Right hindlimb (tissue), 1 donor: ENCODE measurements at places on chromosomes 1 and 21.
A peak's percentile ranks its signal among the peaks of the same experiment; 100 is the strongest.

DNA sequence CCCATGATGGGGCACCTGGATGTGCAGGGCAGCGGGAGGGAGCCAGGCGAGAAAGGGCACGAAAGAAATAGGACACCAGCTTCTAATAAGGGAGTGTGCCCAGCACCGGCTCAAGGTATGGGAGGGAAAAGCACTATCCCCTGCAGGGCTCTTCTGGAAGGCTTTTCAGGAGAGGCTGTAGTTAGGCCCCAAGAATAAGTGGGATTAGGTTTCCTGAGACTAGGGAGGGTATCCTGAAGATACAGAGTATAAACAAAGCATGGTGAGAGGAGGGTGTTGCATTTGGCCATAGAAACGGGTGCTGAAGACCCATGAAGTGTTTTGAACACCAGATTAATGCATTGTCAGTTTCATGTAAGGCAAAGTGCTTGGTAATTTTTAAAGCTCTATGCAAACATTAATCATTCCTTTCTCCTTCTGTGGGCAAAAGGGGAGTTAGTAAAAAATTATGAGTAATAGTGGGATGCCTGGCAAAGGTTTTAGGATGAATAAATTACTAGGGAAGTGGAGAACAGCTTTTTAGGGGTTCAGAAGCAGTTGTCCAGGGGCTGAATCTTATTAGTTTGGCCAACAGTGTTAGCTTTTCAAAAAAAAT, 74.0 kb downstream of the SYT6 start:
- no peak for DNase-seq

DNA sequence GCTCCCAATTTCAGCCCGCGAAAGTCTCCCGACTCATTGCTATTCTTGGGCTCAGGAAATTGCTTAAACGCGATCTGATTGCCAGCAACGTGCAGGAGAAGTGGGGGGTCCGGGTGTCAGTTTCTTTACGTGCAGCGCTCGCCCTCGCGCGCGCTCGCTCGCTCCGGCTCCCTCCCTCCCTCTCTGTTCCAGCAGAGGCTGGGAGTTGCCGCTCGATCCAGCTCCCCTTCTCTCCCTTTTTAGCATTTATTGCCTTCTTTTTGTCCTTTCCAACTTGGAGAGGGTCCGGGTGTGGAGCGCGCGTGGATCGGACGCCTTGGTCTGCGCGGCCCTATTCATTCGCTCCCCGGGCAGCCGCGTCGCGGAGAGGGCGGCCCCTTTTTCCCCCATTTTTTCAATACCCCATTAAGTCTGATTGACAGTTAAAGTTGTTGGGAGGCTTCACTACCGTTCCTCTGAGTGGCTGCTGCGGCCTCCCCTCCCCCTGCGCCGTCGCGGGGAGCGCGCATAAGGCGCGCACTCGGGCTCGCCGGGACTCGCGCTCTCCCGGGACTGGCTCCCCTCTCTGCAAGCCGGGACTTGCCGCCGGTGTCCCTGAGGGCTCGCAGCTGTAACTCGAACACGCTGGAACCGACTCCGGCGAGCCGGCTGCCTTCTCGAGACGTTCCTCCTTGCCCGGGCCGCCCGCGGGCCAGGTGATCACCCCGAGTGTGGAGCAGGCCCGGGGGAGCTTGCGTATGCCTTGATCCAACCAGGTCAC, at the start of gene DHRS3:
Gene DHRS3, minus strand, starts transcription at position 310 of the 760 bp plus-strand sequence. CDS start 862 bp downstream, outside the sequence.
- DNase-seq: peak; percentile 90

DNA sequence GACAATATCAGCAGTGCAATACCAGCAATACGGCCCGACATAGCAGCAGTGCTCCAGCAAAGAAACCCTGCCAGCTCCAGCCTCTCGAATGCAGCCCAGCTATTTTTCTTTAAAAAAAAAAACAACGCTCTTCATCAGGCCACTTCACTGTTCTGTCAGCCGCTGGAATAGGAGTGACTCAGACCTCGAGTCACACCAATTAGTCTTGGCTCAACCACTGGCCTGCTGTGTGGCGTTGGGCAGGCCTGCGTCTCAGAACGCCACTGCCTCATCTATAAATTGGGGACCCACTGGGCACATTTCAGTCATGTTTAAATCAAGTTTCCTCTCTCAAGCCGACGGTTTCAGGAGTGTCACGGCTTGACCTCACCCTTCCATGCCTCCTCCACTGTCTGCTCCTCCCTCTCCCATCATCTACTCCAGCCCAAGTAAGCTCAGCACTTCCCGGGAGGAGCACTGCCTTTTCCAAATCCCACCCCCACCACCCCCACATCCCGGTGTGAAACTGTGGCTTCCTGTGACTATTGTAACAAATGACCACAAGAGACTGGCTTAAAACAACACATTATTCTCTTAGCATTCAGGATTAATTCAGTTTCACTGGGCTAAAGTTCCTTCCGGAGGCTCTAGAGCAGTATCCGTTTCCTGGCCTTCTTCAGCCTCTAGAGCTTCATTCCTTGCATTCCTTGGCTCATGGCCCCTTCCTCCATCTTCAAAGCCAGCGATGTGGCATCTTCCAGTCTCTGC, 71.9 kb upstream of the EFHD2 start:
- DNase-seq: no peak

DNA sequence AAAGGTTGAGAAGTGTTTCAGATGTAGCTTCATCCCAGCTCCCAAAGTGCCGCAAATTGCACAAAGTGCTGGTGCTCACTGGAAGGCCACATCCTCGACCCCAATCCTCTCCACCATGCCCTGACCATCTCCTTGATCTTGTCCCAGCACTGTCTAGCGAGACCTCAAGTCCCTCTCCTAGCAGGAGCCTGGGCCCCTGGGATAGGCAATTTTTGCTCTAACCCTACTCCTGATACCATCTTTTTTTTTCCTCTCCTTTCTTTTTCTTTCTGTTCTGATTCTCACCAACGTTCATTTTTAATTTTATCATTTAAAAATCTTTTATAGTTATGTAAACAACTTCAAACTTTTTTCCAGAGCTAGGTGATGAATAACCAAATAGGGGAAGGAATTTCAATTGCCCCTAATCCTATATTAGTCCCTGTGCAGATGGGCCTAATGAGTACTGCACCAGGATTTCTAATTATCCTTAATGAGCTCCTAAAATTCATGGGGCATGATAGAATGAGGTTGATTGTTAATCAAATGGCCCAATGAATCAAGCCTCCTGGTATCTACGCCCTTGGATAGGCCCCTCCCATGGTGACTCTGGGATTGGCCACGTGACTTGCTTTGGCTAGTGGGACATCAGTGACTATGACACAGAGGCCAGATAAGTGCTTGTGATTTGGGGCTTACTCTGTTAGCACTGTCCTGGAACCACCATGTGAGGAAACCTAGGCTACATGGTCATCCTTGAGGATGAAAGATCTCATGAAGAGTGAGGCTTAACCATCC, 41.5 kb upstream of the TENT5B start:
- no peak for DNase-seq

DNA sequence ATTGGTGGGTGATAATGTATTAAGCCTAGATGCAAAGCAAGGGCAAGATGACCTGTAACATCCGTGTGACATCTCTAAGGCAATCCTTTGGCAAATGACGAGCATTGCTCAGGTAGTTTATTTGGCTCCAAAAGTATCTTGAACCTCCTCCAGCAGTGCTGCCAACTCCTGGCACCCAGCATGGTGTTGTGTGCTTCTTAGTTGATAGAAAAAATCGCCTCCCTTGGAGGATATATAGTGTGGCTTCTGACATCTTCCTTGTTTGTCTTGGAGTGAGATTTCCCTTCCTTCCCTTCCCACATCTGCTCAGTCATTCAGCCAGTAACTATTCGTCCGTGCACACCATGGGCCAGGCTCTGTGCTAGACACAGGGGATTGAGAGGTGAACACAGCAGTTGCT, 121.8 kb downstream of the TOMM20 start:
- no peak for DNase-seq

- DNase-seq: no peak
Measured at GRCh38 chr1:205933671-205934618, 9.3 kb downstream of the SLC26A9 start.

DNA sequence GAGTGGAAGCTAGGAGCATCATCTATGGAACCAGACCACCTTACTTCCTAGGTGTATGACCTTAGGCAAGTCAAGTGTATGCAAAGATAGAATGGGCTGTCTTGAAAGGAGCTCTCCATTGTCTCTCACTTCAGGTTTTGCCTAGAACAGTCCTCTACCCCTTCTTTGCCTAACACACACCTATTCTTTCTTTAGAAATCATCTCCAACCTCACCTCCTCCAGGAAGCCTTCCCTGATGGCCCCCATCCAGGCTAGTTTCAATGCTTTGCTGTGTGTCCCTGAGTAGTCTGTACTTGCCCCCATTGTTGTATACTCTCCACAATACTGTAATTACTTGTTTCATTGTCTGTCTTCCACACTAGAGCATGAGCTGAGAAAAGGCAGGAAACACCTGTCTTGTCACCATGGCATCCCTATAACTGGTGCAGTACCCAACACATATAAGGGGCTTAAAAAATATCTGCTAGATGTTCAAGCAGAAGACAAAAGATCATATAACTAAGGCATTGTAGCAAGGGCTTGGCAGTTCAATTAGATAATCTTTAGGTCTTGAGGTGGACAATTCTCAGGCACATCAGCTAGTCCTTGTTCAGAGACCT, 83.0 kb downstream of the RRAGC start:
- no peak for DNase-seq

DNA sequence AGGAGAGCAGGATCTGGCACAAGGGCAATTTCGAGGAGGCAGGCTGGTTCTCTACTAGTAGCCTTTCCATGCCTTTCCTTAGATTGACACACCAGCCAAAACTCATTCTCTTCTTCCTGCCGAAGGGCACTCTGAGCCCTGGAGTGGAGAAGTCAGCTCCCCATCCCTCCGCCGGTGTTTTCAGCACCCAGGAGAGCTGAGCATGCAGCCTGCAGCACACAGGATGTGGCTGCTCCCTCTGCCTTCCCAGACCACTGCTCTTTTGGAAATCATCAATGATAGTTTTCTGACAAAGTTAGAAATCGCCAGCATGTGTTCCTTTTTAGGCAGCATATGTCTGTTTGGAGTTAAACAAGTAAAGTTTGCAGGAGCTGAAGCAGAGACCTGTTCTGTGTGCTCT, 11.7 kb downstream of the RNU5D-1 start:
- no peak for DNase-seq

DNA sequence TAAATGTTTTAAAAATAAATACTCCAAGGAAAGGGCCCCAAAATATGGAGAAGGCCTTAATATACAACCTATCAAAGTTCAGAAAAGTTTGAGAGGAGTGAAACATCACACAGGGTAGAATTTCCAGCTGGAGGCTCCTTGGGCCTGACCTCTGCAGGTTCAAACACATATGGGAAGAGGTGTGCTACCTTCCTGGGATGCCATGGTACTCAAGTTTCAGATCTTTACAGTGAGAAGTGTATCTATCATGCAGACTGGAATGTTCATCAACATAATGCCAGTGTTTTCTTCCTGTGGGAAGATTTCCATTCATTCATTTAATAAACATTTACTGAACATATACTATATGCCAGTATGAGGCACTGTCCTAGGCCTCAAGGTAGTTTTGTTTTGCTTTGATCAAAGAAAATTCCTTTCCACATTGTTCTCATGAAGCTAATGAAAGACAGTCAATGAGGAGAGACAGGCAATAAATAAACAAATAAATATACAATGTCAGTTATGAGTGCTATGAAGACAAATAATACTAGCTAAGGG, 14.6 kb upstream of the ADAR start:
- no peak for DNase-seq

DNA sequence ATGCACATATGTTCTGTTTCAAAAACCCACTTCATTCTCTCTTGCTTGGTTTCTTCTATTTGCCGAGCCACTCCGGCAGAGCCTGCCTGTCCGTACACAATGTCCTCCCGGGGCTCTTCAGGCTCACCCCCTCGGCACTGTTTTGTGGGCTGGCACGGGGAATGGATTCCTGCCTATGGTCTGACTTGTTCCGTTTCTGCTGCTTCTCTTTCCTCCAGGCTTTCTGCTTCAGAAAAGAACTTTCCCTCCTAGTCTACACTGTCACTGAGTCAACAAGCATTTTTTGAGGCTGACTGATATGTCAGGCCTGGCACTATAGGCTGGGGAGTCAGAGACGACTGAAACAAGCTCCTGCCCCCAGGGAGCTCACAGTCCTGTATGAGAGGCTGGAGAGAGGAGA, 28.4 kb upstream of the SARS1 start:
- no peak for DNase-seq

- DNase-seq: no peak
Measured at GRCh38 chr1:203152158-203153034, 23.2 kb downstream of the MYBPH start.

- no peak for DNase-seq
Measured at GRCh38 chr1:169511316-169512005, 25.7 kb upstream of the SLC19A2 start.

GRCh38 chr1:232769733-232770132, 35.5 kb upstream of the MAP10 start:
- DNase-seq: no peak

DNA sequence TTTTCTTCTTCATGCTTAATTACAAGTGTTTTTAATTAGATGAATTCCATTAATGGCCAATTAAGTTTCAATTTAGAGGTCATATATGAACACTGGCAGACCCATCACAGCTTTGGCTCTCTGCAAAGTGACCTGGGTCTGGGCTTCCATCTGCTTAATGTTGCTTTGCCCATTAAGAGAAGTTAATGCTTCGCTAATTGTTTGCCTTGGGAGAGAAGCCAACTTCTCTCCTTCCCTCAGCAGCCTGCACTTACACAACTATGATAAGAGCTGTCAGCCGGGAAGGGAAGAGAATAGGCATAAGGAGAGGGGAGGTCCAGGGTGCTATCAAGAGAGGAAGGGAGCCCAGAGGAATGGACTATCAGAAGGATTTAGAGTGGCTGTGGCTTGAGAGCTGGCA, 29.0 kb upstream of the CCDC190 start:
- DNase-seq: no peak

DNA sequence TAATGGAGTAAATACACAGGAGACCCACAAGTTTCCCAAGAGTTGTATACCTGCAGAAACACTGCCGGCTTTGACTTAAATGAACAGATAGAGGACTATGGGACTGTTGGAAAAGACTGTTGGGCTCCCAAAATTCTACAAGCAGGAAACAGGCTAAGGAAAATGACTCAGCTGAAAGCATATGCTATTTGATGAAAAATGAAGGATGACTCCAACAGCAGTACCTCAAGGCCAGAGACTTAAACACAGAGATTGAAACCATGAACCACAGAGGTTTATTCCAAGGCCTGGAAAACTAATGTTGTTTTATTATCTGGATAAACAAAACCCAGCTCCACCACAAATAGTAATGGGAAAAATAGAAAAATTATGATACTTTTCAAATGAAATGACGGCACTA, 187.7 kb downstream of the TNFSF18 start:
- no peak for DNase-seq

- DNase-seq: no peak
Measured at GRCh38 chr1:92902406-92902744, 58.9 kb downstream of the DIPK1A start.

GRCh38 chr1:235776396-235776795, 90.3 kb downstream of the LYST start:
- DNase-seq: no peak

- DNase-seq: no peak
Measured at GRCh38 chr1:169868978-169869377, 24.7 kb downstream of the SCYL3 start.

DNA sequence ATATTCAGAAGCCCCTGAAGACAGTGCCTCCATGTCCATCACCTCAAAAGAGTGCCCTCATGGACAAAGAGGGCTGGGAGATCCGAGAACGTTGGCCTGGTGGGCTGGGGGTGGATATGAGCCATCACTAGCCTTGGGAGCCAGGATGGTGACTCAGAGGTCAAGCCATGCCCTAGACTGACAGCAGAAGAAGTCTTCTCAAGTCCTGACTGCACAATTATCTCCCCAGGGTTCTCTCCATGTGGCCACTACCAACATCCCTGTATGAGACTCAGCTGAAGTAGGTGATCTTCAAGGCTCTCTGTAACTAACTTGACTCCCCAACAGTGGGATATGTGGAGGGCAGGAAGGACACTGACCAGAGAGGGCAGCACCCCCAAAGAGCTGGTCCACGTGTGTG, 7.1 kb upstream of the USF1 start:
- DNase-seq: no peak
